ENCODE measurements at places on chromosomes 1 and 21. TPM values are rescaled to one million over a fixed set of nuclear protein-coding genes. Genes with fewer than 3 reads are reported as not detected.

Gene SELP
- total RNA-seq = 0.13 TPM

Gene KPNA6
- 30.3 TPM for total RNA-seq

Gene SPRR3
- not detected for total RNA-seq

Gene PLA2G2F
- total RNA-seq = not detected

GRCh38 chr21:46585191-46585953, 19.5 kb downstream of the S100B start:
- no peak for DNase-seq

DNA sequence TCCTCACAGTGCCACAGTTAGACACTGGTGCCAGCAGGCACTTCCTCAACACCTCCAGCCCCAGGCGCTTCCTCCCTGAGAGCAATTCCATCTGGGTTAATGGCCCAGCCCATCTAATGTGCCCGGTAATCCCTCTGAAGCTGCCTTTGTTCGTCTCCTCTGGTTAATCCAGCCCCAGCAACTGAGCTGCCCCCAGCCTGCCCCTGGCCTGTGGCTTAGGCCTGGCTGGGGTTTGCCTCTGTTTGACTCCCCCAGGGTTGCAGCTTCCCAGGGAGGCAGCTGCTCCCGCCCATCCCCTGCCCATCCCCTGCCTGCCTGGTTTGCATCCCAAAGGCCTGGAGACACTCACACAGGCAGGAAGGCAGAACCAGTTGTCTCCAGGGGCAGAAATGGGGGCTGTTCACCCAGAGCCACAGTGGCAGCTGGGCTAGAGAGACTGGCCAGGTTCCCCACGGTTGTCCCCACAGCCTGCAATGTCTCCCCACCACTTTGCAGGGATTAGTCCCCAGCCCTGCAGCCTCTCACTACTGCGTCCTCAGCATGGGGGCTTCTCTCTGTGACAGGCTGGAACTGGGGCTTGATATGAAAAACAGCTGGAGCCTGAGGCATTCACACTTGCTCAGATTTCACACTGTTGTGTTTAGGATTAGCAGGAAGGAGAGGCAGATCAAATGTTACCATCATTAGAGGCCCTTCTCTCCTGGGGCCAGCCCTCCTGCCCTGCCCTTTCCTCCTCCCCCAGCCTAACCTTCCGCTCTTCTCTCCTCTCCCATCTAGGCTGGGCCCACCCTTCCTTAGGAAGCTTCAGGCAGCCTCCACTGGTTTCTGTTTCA, 120.2 kb downstream of the TLR5 start:
- DNase-seq = no peak

DNA sequence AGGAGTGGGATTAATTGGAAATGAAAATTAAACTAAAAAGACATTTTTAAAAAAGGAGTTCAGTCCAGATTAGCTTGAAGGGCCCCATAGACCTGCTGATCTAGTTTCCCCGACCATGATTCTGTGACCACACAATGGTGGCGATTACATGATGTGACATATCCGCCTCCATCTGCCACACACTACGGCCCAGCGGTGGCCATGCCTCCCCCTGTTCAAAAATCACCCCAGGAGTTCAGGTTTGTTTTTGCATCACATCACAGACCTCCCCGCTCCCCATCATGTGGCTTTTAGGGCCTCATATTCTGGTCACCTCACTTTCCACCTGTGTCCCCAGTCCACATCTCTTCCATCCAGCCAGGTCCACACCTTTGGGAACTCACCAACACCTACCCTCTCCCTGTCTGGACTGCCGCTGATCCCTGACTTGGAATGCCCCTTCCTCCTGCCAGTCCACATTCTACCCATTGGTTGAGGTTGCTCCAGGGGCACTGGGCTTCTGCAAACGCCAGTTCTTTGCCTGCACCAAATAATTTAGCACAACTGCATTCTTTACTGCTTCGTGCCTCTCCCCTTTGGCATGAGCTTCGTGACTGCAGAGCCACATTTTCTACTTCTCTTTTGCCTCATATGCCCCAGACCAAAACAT, 38.9 kb downstream of the CD247 start:
- no peak for DNase-seq

DNA sequence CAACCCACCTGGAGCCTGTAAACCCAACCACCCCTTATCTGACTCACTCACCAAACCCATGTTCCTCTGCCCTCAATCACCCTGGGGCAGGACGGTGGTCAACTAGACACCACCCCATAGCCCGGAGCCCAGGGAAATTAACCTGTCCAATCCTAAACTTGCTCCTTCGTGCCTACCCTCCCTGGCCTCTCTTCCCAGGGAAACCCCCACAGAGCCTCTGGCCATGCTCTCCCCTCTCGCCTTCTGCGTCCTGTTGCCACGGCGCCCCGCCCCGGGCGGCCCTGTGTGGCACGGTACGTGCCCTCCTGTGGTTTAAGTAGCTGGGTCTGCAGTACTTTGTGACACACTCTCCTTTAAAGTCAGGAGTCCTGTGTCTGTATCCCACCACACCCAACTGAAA, 4.0 kb upstream of the FTCD start:
- DNase-seq = no peak

GRCh38 chr1:78277253-78277652, 213.5 kb upstream of the PTGFR start:
- DNase-seq = no peak

- no peak for DNase-seq
Measured at GRCh38 chr1:248810727-248811513, 14.8 kb downstream of the SH3BP5L start.

DNA sequence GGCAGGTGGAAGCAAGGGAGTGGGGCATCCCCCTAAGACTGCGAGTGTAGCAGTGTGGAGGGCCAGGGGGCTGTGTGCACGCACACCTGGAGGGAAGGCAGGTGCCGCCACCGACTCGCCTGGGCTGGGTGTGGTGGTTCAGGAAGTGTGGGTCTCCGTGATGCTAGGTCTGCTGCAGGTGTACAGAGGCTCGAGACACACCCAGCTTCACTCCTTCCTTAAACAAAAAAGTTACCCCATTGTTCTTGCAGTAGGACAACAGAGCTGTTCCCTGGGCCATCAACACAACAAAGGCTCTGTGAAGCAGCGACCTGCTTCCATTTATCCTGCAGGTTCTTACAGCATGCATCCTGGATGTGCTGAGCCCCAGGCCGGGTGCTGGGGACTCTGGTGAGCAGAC, 100.4 kb upstream of the TMEM51 start:
- no peak for DNase-seq

DNA sequence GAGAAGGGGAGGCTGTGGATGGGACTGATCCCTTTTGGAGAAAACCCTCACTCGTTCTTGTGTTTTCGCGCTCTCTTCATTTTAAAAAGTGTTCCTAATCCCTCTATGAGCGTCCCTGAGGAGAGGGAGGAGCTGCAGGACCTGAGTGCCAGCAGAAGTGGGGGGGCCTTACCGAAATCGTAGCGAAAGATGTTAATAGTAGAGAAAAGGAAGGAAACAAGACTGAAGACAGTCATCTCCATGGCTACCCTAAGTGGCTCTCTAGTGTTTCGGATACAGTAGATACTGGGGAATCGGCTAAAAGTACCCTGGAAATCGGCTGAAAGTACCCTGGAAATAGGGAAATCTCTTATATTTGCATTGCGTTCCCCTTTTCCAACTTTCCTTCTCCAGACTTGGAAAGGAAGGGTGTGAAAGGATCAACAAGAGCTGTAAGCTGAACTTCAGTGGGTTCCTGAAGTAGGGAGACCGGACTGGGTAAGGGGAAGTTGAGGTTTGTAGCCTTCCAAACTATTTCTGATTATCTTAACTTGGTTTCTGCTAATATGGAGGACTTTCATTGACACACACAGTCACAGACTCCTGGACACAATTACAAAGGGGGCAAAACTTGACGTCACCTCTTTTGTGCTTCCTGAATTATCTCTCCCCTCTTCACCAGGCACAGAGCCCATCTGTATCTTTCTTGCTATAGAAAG, 486 bp upstream of the DSTYK start:
- no peak for DNase-seq

Measured in dermis microvascular lymphatic vessel endothelial cell (primary cell).